ENCODE measurements at places on chromosomes 12 and 14.

DNA sequence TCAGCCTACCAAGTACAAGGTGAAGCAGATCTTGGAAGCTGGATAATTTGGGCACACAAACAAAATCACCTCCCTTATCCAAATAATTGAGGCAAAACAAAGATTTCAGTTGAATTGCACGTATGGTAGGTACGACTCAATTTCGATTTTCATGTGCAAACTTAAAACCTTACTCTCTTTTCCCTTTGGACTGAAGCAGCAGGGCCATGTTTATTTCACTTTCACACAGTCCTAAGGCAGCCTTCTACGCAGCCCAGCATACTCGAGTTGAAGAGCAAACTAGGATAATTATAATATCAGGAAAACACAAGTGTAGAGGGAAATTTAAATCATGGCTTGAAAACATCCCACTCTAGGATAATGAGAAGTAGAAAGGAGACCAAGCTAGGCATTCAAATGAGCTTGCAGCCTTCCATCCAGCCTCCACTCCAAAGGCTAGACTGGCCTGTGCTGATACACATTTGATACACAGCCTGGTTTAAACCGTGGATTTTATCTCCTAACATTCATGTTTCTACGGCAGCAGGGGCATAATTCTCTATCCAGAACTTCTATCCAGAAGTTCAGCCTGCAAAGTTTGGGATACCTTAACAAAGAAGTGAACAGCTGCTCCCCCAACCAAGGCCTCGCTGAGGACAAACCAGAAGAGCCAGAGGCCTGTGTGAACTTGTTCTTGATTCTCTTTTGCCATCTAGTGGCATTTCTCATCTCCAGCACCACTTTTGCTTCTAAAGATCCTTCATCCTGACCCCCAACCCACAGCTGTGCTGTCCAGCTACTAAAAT, 2.4 kb upstream of the RNASE7 start:
- DNase-seq: peak; percentile 29

DNA sequence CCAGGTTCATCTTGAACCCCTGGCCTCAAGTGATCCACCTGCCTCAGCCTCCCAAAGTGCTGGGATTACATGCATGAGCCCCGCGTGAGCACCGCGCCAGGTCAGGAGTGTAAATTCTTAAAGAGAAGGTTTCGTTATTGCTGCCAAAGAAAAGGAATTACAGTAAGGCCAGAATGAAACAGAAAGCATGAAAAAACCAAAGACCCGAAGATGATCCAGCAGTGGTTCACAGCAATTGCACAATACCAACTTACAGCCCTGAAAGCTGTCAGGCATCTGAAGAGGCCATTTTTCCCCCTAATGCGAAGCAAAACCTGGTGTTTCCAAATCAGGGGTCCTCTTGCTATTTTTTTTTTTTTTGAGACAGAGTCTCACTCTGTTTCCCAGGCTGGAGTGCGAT, 10.3 kb downstream of the RBM23 start:
- DNase-seq: no peak

GRCh38 chr14:36022765-36023410, 153.6 kb downstream of the PTCSC3 start:
- no peak for DNase-seq

- DNase-seq: no peak
Measured at GRCh38 chr12:80156306-80156705, 57.0 kb downstream of the OTOGL start.

GRCh38 chr14:98592611-98593170, 679.3 kb downstream of the BCL11B start:
- no peak for DNase-seq

- no peak for DNase-seq
Measured at GRCh38 chr12:47422611-47423010, 283.2 kb downstream of the RPAP3 start.

- DNase-seq: no peak
Measured at GRCh38 chr12:91171476-91171875, 11.1 kb downstream of the DCN start.

DNA sequence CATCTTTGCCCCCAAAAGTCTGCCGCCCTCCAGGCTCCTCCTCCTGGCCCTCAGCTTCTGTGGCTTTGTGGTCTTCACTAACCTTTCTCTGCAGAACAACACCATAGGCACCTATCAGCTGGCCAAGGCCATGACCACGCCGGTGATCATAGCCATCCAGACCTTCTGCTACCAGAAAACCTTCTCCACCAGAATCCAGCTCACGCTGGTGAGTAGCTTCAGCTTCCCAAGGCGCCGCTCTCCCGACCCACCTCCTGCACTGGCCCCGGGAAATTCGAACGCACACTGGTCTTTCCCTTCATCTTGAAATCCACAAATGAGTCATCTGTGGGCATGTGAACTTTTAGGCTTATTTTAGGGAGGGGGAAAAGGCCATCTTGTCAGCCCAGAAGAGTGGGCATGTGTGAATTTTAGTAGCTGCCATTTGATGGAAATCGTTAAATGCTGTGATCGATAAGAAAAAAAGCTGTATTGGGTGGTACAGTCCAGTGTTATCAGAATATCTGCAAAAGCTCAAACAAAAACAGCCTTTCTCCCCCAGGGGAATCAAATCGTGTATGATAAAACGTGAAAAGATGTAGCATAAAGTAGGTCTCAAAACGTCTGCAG, 700 bp downstream of the SLC35E3 start:
- no peak for DNase-seq

DNA sequence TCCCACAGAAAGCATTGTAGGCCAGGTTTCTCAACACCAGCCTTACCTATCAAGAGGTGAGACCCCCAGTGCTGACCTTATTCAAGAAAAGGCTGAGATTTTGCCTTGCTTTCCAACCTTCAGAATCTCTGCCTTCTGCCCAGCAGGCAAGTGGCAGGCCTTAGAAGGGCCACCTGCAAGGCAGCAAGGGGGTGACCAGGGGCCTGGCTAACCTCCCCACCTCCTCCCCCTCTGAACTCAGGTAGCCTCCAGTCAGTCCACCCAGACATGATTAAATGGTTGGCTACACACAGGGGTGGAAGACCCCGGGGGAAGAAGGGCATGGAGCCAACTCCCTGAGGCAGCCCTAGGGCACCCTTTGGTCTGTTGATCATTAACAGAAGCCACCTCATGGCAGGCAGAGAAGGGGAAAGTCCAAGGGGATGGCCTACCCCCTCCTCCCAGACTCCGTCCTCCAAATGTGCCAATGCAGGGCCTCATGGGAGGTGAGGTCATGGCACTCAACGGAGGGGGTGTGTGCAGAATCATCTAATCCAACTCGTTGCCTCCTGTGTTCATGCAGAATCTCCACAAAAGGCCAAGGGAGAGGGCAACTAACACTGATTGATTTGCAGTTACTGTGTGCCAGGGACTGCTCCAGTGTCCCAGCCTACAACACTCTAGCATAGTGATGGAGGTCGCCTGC, 8.5 kb downstream of the ZFP36L1 start:
- no peak for DNase-seq

DNA sequence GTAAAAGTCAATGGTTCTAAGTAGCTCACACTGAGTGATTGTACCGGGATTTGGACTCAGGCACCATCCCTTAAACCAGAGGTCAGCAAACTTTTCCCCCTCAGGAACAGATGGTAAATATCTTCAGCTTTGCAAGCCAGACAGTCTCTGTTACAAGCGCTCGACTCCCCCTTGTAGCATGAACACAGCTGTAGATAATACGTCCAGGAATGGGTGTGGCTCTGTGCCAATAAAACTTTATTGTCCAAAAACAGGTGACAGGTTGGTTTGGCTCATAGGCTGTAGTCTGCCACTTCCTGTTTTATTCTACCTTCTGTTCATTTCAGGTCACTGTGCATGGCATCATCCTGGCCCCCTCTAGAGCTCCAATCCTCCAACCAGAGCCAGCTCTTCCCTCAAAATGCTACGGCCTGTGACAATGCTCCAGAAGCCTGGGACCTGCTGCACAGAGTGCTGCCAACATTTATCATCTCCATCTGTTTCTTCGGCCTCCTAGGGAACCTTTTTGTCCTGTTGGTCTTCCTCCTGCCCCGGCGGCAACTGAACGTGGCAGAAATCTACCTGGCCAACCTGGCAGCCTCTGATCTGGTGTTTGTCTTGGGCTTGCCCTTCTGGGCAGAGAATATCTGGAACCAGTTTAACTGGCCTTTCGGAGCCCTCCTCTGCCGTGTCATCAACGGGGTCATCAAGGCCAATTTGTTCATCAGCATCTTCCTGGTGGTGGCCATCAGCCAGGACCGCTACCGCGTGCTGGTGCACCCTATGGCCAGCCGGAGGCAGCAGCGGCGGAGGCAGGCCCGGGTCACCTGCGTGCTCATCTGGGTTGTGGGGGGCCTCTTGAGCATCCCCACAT, 7.6 kb downstream of the BDKRB1 start:
- no peak for DNase-seq

GRCh38 chr12:2284857-2285256, 232.1 kb downstream of the CACNA1C start:
- no peak for DNase-seq

GRCh38 chr12:68977335-68977734, 44.4 kb upstream of the CPM start:
- DNase-seq: no peak

DNA sequence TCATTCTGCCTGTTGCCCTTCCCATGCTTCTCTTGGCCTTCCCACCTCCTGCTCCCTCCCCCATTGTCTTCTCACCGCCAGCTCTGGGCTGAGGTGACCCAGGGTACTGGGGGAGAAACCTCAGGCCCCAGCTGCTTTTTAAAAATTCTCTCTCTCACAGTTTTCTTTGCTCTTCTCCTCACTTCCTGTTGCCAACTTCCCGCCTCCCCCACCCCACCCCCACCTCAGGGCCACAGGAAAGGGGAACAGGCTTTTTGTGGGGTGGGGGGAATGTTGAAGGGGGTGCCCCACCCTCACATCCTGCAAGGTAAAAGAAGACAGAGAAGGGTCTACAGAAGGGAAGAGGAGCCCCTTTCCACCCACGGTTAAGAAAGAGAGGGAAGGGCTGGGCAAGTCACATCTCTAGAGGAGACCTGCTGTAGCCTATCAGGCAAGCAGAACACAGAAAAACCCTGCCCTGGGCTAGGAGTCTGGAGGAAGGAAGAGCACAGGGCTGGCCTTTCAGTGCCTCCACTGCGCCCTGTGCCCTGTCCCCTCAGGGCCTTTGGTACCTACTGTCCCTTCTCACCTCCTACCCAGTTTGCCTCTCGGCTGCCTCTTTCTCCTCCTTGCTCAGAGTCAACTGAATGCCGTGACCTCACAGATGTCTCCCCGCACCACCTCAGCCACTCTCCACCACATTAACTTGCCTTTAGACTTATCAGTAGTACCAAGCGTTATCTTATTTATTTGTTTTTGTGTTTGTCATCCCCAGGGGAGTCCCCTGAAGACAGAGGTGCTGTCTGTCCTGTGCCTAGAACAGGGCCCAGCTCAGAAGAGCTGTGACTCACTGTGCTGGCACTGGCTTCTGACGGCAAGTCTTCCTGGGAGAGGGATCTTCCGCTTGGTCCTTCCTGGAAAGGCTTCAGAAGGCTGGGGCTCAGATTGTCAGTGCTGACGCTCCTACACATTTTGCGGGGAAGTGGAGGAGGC, 1.7 kb downstream of the ARHGAP9 start:
- no peak for DNase-seq

DNA sequence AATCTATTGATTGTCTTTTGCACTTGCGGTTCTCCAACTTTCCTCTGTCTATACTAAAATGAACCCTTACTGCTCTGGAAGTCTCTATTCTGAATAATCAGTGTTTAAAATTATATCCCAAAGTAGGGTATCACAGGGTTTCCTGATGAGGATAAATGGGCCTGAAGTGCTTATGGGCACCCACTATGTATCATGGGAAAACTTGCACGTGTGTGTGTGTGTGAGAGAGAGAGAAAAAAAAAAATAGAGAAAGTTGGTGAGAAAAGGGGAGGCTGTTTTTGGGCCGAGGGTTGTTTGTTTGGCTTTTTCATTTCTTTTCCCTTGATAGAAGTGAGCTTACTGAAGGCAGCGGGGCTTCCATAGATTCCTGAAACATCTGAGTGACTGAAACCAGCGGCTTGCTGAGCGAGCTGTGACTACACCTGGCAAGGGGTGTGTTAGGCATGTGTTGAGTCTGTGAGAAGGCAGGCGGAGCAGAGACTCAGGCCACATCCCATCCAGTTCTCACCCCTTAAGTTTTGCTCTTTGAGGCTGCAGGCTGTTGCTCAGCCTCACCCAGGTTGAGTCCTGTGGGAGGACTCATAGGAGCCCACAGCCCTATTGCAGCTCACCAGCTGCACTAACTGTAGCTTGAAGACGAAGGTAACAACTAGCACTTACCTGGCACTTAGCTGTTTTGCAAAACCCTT, 17.2 kb downstream of the PPFIBP1 start:
- DNase-seq: no peak

- no peak for DNase-seq
Measured at GRCh38 chr14:25120261-25120660, 70.3 kb upstream of the STXBP6 start.

DNA sequence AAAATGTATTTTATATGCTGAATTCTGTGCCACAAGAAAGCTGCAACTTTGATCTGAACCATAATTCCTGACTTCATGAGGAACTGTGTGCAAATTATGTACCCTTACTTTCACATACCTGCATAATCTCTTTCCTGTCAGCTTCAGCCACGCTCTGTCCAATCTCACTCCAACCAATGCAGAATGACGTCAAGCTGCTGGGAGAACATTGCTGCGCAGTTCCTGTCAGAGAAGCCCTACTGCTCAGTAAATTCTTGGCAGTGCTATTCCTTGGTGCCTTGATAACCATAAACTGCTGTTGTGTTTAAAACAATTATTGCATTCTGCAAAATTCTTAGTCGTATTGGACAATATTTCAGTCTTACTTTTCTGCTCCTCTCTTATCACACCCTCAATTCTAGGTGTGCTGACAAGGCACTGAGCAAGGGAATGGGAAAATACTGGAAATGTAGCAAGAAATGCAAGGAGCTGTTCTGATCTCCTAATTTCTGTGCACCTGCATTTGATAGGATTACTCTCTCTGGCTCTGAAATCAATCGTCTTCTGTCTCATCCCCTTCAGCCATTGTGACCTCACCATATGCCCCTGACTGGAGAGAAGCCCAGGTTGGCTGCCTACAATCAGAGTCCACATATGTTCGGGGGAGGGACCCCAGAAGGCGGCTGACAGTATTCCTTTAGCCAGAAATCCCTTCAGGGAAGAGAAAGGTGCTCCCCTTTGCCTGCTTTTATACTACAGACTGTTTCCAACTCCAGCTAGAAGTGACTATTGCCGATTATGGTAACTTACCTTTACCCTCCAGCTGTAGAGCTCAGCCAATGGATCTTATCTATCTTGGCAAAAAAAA, 274.9 kb upstream of the NOVA1 start:
- DNase-seq: no peak

DNA sequence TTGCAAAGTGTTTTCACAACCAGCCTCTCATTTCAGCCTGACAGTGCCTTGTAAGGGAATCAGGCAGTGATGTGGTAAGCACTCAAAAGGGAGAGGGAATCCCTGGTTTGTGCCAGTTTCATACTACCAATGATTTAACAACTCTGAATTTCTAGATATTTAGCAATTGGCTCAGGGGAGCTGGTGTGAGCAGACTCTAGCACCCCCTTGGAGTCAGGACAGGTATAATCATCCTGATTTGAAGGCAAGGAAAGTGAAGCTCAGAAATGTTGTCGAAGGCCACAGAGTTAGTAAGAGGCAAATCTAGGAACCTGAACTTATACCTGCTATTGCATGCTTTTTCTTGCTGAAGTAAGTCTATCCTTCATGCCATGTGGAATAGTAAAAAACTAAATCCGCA, 63.1 kb upstream of the DACT1 start:
- no peak for DNase-seq

Data from AG04449 (cell line).